EL (cell line): ENCODE measurements at places on chromosomes 1 and 21.
A peak's percentile ranks its signal among the peaks of the same experiment; 100 is the strongest.

DNA sequence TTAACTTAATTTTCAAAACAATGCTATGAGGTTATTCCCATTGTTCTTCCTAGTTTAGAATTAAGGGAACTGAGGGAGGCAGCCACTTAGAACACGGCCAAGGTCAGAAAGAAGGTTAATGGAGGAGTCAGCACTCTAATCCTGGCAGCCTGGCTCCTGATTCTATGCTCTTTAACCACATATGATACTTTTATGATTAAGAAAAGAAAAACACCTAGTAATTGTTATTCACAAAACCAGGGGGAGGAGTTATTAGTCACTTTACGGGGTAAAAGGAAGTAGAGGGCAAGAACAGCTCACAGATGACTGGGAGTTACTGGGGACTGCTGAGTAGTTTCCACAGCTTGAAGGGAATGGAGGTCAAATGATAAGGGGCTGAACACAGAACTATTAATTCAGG lies 38.6 kb downstream of the GADD45A start:
- DNase-seq, result peak; percentile 76

- no peak for DNase-seq
These were observed 220.0 kb downstream of the RERE start for GRCh38 chr1:8597455-8597854.

- DNase-seq, result no peak
These were observed 1.0 kb upstream of the TP73 start for GRCh38 chr1:3651026-3651929.

- no peak for DNase-seq
These were observed 211.4 kb upstream of the PKN2 start for GRCh38 chr1:88472714-88473113.

- no peak for DNase-seq
These were observed 84.4 kb downstream of the HSF2BP start for GRCh38 chr21:43574741-43575472.

GRCh38 chr1:196205882-196206281 lies 402.4 kb downstream of the KCNT2 start:
- no peak for DNase-seq

DNA sequence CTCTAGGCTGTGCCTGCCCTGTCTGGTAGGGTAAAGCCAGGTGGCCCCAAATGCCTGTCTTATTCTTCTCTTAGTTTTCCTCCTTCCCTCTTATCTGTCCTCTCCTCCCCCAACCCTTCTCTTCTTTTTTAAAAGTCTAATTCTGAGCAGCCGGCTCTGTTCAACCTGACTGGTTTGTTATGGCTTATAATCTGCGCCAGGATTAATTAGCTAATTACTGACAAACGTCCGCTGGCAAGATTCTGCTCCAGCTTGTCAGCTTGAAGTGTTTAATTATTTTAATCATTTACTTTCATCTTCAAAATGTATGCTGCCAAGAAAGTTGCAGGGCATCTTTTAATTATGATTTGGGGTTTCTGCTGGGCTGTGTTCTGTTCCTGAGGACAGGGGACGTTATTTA lies 27.2 kb upstream of the PSMB2 start:
- DNase-seq, result no peak

- DNase-seq, result no peak
These were observed 76.6 kb downstream of the PLPP3 start for GRCh38 chr1:56502700-56503245.

- DNase-seq, result peak; percentile 62
These were observed 80.2 kb upstream of the GREM2 start for GRCh38 chr1:240691909-240692705.

GRCh38 chr1:243394066-243394465 lies 138.2 kb downstream of the SDCCAG8 start:
- no peak for DNase-seq

GRCh38 chr21:39673163-39673562 lies 60.4 kb downstream of the B3GALT5 start:
- DNase-seq, result no peak

- DNase-seq, result no peak
These were observed 258.0 kb upstream of the FMN2 start for GRCh38 chr1:239833723-239834122.

DNA sequence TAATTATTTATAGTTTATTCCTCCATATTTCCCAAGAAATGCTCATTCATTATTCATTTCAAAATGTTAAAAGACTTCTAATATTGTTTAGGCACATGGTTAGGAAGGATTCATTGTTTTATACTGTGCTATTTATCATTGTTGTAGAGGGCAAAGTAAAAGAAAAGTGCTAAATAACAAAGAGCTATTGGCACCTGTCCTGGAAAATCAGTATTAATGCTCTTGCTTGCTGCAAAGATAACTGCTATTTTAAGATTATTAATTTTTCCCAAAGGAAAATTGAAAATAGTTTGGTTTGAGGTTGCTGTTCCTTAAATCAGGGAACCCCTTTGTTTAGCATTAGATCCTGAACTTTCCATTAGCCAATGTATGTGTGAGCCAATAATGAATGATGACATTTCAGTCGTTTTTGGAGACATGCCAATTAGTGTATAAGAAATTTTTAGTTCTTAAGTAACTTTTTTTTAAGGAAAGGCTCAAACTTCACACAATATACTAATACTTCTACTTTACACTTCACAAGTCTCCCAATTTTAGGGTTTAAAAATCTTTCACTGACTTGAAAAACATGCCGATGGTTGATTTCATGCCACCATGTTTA lies 39.9 kb downstream of the EPB41 start:
- no peak for DNase-seq

DNA sequence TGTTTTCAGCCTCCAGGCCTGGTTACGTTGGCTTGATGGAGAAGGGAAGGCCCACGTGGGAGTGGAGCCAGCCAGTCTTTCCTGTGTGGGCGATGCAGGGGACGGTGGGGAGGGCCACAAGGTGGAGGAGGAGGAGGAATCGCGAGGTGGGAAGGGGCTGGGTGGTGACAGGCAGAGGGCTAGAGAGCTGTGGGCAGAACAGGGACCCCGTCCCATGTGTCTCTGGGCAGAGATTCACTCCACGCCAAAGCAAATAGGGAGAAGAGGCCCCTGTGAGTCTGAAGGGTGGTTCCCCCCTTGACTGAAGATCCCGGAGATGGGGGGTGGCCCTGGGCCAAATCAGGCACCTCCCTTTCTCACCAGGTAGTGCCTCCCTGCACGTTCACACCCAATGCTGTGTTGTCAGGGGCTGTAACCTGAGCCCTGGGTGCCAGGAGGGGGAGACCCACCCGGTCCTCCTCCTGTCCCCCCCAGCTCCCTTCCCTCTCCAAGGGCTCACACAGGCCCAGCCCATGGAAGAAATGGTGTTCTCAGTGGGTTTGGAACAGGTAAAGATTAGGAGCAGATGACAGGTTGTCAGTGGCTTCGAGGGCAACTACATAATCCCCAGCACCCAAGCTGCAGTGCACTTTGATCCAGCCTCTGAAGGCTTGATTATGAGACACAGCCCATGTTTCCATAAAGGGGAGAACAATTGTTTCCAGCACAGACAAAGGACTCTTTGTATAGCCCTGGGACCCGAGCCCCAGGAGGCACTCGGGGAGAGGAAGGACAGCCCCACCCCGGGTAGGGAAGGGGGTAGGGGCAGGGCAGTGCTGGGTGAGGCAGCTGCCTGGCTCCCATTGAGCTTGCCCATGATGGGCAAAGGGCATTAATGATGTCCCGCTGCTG lies 37.7 kb upstream of the GPR37L1 start:
- no peak for DNase-seq

DNA sequence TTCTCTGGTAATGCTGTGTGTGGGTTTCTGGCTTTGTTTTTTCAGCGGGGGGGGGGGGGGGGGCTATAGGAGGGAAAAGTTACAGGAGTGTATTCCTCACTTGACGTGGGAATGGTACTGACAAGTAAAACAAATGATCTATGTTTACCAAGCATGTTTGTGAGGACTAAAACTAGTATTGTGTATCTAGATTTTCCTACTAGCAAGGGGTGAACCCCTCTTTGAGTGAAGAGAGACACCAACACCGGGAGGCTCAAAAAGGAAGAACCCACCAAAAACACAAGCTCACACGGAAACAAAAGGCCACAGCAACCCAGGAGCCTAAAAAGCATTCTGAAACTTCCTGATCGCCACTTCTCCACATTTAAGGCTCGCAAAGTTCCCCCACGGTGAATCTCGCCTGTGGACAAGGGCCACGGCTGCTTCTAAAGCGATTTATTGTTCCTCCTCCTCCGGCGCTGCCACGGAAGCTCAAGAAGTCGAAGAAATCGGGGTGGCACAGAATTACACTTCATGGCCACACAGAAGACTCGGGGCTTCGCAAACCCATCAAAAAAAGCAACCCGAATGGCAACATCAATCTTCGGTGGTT lies 703 bp downstream of the PUM1 start:
- DNase-seq, result peak; percentile 36

GRCh38 chr1:94100785-94101612 lies 19.9 kb downstream of the ABCA4 start:
- DNase-seq, result peak; percentile 42

DNA sequence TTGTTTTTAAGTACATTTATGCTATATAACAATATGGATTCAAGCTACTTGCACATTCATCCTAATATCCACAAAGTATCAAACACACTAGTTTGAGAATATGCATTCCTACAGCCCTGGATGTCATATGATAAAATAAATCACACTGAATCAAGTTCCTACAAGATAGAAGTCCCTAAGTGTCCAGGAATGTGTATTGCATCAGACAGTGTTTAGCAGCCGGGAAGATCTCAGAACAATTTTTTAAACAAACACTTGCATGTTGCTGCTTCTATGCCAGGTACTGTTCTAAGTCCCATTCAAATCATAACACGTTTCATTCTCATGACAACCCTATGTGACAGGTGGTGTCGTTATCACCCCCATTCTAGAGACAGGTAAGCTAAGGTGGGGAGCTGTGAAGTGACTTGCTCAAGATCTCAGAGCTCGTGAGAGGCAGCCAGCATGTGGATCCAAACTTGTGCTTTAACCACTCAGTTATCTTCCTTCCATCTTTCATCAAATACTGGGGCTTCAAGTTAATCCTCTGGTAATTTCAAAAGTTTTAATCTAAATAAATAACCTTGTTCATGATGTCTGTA lies 68.3 kb upstream of the KIF26B start:
- peak; percentile 67 for DNase-seq

GRCh38 chr1:94801919-94802546 lies 18.1 kb upstream of the SLC44A3 start:
- peak; percentile 87 for DNase-seq

- no peak for DNase-seq
These were observed 40.7 kb downstream of the SIPA1L2 start for GRCh38 chr1:232589111-232589811.

DNA sequence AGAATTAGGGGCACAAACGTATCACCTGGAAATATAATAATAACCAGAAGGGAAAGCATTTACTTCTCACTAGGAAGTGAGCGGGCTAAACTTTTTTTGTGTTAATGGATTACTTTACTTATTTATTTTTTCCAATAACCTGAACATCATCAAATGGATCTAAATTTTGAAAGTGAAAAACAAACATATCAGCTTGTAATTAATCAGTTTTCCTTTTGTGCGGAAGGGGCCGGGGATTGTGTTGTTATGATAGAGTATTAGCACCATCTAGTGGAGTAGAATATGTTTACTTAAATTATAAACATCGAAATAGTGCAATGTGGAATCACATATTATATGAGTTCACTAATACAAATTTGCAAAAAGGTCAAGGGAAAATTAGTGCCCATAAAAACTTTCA lies 9.0 kb downstream of the CFH start:
- DNase-seq, result peak; percentile 41

- DNase-seq, result no peak
These were observed 189.5 kb downstream of the PATJ start for GRCh38 chr1:61931587-61932279.

DNA sequence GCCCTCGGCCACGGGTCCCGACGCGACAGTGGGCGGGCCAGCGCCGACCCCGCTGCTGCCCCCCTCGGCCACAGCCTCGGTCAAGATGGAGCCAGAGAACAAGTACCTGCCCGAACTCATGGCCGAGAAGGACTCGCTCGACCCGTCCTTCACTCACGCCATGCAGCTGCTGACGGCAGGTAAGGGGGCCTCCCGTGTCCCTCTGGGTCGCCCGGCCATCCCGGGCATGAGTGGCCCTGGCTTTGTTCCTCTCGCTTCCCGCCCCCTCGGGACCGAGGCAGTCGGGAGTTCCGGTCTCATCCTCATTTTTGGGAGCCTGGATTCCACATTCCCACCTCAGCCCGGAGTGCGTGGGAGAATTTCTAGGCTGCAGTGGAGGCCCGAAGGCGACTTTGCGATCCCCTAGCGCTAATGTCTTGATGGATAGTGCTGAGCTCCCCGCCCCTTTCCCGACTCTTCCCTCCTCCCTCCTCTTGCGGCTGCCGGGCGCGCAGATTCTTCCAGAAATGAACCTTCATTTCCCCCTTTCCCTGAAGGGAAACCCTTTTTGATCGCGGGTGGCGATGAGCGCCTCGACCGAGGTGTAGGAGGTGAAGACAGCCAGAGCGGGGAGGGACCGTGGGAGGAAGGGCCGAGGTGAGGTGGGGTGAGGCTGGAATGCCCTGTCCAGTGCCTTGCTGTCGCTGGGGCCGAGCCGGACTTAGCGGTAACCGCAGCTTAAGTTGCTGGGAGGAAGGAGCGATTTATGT lies 705 bp downstream of the KHDRBS1 start:
- DNase-seq, result peak; percentile 57

- DNase-seq, result no peak
These were observed 1.6 kb downstream of the PADI2 start for GRCh38 chr1:17117451-17118265.

DNA sequence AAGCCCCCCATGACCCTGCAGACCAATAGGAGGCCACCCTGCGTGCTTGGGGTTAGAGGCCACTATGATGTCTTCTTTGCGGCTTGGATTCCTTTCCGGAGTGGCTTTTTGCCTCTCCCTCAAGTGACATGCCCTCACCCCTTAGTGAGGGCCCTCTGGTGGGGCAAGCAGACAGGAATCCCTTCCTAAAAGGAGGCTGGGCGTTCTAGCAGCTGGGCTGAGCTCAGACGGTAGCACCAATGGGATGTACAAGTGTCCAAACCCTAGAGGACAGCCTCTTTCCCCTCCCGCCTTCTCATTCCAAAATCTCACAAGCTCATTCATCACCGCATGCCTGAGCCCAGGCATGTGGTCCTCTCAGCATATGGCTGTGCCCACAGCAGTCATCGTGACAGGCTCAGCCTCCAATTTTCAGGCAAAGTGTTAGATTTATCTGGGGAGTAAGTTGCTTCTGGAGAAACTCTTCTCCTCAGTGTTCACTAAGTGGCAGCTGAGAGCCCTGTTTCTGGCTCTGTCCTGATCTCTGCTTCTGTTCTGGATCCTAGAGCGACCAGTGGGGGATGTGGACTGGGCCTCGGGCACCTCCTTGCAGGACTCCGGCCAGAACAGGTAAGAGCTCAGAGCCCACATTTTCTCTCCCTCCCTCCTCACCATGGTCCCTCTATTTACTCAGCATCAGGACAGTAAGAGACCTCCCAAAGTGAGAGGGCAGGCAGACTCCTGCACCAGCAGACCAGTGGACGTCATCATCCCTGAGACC lies 4.8 kb downstream of the KIAA1614 start:
- DNase-seq, result no peak

- peak; percentile 54 for DNase-seq
These were observed 39.1 kb downstream of the CLSTN1 start for GRCh38 chr1:9784508-9785133.
